Neuronal stem cell (in vitro differentiated cells): ENCODE measurements at places on chromosomes 11 and 22.

GRCh38 chr11:128947773-128948172 is 5.1 kb upstream of the TP53AIP1 start:
- no peak for DNase-seq

- DNase-seq: no peak
Measured at GRCh38 chr22:49077586-49077985, 750.1 kb downstream of the BRD1 start.

- no peak for DNase-seq
Measured at GRCh38 chr11:19735157-19735908, 22.7 kb downstream of the NAV2 start.

DNA sequence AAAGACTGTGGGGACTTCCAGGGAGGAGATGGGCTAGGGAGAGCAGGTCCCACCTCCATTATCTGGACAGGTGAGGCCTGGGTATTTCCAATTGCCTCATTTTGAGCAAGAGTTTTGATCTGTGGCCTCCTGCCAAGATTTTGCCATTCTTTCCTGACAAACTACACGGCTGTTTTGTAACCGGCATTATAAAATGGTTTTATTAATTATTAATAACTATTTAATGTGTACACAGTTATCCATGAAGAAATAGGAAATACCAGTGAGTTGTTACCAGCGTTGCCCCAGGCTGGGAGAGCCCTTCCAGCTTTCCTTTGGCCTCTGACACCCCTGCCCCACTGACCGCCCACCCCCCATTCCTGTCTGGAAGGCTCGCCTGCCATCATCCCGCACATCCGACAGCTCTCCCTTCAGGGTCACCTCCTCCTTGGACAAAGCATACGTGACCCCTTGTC is 14.9 kb upstream of the SEC14L3 start:
- DNase-seq: no peak

DNA sequence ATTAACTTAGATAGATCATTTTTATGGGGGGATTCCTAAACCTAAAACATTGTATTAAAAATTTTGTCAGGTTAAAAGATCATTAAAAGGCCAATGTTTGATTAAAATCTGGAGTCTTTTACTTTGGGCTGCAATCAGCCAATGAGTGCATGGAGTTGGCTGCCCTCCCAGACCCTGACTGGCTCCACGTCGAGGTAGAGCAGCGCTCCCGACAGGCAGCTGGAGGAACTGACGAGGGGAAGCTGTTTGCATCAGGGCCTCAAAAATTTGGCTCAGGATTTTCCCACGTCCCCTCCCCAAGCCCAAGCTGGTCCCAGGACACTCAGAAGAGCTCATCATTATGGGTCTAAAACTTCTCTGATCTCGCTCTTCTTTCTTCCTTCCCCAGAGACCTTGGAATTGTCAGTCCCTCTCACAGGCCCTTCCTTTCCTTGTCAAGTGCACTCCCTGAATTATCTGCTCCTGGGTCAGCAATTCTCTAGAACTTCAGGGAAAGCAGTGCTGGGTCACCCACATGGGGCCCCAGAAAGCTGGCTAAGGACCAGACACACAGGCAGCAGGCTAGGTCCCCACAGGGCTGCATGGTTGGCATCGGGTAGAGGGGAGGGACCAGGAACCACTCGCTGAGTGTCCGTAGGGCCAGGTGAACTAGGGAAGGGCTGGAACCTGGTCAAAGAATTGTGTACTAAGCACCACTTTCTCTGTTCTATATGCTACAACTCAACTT is 119.6 kb upstream of the IGLL5 start:
- no peak for DNase-seq

DNA sequence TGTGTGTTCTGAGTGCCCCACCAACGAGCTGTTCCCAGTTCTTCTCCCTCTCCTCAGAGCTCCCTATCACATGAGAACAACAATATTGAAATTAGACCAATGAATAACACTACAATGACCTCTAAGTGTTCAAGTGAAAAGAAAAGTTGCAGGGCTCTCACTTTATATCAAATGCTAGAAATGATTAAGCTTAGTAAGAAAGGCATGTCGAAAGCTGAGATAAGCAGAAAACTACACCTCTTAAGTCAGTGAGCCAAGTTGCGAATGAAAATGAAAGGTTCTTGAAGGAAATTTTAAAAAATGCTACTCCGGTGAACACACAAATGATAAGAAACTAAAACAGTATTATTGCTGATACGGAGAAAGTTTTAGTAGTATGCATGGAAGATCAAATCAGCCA is 199.8 kb downstream of the GUCY1A2 start:
- DNase-seq: no peak

- DNase-seq: no peak
Measured at GRCh38 chr11:61488651-61489291, 19.8 kb upstream of the LRRC10B start.

- no peak for DNase-seq
Measured at GRCh38 chr22:44355716-44356070, 42.9 kb upstream of the SHISAL1 start.

DNA sequence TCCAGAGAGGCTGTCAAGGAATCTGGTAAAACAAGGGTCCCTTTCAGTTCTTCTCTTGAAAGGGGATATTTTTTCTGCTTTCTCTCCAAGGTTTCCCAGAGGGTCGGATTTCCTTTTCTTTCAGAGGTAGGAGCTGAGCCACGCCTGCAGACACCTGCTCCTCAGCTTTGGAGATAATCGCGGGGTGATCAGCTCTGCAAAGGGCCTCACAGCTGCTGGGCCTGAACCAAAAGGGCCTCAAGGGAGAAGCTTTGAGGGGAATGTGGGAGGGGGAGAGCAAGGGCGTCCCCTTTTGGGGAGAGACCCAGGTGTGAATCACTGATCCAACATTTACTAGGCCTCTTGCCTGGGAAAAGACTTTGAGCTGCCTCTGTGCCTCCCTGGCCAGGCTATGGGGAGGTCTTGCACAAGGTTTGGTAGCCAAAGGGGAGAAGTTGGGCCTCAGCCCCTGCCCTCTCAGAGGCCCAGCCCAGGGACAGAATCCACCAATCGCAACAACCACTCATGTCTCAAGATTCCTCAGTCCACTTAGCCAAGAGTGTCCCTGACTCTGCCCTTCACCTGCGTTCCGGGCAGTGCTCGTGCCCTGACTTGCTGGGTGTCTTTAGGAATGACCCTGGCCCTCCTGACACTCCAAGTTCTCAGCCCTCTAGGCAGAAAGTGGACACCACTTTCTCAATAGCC is 14.0 kb upstream of the TP53I11 start:
- no peak for DNase-seq

DNA sequence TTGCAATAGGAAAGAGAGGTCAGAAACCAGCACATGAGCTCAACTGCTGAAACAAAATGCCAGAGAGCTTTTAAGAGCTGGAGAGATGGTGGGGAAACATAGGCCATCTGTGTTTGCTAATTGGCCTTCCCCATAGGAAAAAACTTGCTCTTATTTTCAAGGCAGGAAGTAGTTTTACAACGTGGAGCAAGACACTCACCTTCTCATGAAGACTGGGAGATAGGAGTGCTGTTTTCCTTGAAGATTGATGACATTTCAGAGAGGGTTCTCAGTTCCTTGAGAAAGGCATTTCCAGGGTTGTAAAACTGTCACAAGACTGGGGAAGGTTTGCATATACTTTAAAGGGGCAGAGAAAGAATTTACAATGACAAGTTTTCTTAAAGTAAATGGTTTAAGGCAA is 586.3 kb upstream of the RAG2 start:
- no peak for DNase-seq
